ENCODE measurements at places on chromosomes 12 and 14. TPM values are rescaled to one million over a fixed set of nuclear protein-coding genes. Genes with fewer than 3 reads are reported as not detected.

The GSG1 gene
- 2.3 TPM for total RNA-seq

The PPP1R12A gene
- 67.1 TPM for total RNA-seq

The KRT4 gene
- total RNA-seq, result not detected

The CCDC177 gene
- total RNA-seq, result not detected

The CLEC2D gene
- 6.6 TPM for total RNA-seq

The RPGRIP1 gene
- total RNA-seq, result not detected

The KCNMB4 gene
- total RNA-seq, result 1.6 TPM

The ANO6 gene
- 89.3 TPM for total RNA-seq

The TMCC3 gene
- 6.0 TPM for total RNA-seq

The KRT75 gene
- not detected for total RNA-seq

The RERG gene
- 2.8 TPM for total RNA-seq

The KRT73 gene
- not detected for total RNA-seq

The RILPL2 gene
- total RNA-seq, result 1.7 TPM

The IFNG-AS1 gene
- total RNA-seq, result not detected

The BORCS5 gene
- 15.8 TPM for total RNA-seq
